ENCODE measurements at places on chromosomes 4 and X.

- no peak for DNase-seq
These were observed 25.7 kb downstream of the CCKAR start for GRCh38 chr4:26464420-26465095.

GRCh38 chr4:113760795-113761619, 531 bp downstream of the CAMK2D start:
- peak; percentile 44 for DNase-seq

- DNase-seq: no peak
These were observed 257.1 kb downstream of the BANK1 start for GRCh38 chr4:102047616-102048015.

- no peak for DNase-seq
These were observed 142.6 kb downstream of the EGF start for GRCh38 chr4:110055158-110055768.

DNA sequence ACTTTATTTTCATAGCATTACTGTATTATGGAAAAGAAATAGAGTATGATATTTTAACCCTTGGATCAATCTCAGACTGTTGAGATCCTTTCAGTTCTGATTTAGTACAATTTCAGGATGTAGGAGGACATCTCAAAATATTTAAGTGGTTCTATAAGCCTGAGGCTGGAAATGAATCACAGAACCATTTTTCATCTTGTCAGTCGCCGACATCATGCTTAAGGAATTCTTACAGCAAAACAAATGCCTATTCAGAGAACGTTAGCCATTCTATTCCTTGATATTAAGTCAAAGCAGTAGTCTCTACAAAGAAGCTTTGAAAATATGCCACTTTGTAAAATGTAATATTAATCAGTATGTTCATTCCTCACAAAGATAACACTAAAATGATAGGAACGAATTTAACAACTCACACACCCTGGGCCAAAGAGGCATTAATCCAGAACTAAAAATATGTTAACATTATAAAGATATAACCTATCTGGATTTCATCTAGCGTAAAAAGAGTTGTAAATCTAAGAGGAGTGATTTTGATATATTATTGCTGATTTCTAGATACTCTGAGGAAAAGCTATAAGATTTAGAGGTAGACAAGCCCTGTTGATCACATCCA, 152.0 kb downstream of the GASK1B start:
- DNase-seq: no peak

GRCh38 chr4:168722391-168722790, 225.5 kb downstream of the PALLD start:
- DNase-seq: no peak

- DNase-seq: no peak
These were observed 98.5 kb upstream of the CTSO start for GRCh38 chr4:156052116-156052515.

- no peak for DNase-seq
These were observed 39.8 kb upstream of the VCX3A start for GRCh38 chrX:6574762-6575161.

GRCh38 chr4:176437756-176438155, 118.0 kb downstream of the SPCS3 start:
- no peak for DNase-seq

DNA sequence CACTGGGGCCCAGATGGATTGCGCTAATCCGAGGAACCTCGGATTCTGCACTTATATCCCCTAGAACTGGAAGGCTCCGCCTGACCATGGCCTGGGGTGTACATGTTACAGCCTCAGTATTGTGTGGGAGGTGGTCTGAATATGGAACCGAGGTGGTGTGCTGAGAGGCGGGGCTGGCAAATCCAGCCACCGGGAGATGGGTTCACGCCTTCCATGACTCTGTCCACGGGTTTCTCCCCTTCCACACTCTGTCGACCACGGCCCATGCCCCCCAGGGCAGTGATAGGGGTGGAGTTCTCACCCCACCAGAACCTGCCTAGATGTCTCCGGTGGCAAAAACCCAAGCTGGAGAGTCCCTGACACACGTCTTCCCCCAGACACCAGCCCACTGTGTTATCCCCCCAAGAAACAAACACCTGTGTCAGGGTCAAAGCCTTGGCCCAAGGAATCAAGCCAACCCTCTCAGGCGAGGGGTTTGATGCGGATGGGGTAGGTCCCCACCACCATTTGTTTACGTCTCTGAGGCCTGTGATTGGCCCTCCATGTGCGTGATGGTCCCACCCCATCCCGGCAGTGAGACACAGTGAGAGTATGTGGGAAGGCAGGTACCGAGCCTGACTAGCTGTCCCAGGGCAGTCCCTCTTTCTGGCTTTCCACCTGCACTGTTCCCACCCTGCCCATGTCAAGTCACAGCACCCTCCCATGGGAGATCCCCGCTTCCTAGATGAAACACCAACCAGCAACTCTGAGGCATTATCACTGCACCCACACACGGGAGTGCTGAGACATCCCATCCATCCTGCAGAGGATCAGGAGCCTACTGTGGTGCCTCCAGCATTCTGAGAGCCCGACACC, 6.6 kb upstream of the LOC101059915 start:
- no peak for DNase-seq

DNA sequence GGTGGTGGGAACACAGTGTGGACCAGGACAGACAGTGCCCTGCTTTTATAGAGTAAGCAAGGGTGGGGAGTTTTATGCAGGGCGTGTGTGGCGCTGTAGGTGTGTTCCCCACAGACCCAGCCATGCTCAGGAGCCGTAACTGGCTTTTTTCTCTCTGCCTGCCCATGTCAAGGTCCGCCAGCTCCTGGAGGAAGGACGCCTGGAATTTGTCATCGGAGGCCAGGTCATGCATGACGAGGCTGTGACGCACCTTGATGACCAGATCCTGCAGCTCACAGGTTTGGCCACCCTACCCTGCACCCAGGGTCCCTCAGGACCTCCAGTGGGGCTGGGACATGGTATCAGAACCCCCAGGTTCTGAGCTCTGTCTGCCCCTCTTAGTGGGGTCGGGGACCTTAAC, 3.2 kb downstream of the MAN2B2 start:
- DNase-seq: no peak

GRCh38 chrX:138859421-138859820, 147.9 kb upstream of the FGF13 start:
- no peak for DNase-seq

- no peak for DNase-seq
These were observed 24.2 kb downstream of the PNMA6F start for GRCh38 chrX:153297376-153297775.

- DNase-seq: no peak
These were observed 21.5 kb downstream of the FAM47E start for GRCh38 chr4:76272999-76273398.

- DNase-seq: no peak
These were observed 171.4 kb downstream of the ASB9 start for GRCh38 chrX:15098505-15098904.

DNA sequence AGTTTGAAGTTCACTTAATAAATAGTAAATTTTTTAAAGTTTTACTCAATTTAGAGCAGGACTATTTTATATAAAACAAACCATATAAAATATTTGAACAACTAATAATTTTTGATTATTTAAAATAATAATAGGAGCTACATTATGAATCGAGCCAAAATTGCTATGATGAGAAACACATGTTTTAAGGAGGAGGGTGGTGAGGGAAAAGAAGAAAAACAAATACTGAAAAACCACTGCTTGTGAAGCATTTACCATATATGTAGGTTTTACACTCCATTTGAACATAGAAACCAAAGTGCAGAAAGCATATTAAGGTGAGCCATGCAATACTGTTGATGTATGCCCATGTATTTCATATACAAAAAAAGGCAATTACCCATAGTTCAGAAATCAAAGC, 448.9 kb downstream of the FSTL5 start:
- DNase-seq: no peak

DNA sequence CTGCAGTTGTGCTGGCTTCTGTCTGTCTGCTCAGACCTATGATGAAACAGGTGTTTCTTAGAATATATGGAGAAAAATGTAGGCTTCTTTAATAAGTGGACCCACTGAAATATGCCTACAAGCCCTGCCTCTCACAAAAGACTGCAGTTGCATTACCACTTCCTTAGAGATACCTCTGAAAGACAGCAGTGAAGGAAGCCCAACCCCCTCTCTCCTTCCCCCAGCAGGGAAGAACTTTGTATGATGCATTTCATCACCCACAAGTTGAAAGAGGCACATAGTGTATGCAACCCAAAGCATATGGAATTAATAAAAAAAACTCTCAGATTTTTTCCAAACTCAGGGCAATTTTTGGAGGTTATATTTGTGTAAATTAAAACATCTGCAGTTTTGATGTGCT, 916.7 kb downstream of the TECRL start:
- no peak for DNase-seq

DNA sequence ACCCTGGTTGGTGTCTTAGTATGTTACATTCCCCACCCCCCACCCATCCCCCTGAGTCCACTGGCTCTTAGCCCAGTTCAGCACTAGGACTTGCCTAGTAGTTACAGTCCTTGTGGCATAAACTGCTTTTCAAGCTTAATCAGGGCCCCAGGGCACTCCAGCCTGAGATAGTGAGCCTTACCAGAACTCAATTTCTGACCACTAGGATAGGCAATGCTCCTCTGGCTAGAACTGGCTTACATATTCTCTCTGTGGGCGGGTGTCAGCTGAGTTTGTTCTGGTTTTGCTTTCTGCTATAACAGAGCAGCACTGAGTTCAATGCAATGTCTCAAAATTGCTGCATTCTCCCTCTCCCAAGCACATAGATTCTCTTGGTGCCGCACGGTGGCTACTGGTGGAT, 391.4 kb upstream of the DIPK2B start:
- DNase-seq: no peak

DNA sequence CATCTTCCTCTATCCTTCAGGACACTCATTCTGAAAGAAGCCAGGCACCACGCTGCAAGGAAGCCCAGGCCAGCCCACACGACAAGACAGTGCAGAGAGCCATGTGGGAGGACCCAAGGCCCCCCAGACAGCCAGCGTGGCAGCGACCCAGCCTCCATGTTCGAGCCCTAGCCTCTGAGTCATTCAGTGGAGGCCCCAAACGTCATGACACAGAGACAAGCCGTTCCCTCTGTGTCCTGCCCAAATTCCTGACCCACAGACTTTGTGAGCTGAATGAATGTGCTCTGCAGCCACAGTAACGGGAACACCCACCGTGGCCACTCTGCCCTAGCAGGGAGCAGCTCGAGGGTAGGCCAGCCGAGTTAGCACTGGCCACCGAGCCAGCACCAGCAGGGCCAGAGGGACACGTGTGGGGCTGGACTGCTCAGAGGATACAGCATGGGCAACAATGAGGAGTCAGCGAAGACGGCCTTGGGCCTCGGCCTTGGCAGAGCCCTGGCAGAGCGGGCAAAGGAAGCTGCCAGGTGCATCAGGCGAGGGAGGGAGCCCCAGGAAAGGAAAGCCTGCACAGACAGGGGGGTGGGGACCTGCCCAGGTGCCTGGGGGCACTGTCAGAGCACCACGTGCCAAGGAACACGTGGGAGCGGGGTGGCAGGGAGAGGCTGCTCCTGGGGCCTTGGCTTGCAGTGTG, 8.6 kb downstream of the BLOC1S4 start:
- no peak for DNase-seq

- DNase-seq: no peak
These were observed 13.1 kb downstream of the RBM10 start for GRCh38 chrX:47158131-47158530.

DNA sequence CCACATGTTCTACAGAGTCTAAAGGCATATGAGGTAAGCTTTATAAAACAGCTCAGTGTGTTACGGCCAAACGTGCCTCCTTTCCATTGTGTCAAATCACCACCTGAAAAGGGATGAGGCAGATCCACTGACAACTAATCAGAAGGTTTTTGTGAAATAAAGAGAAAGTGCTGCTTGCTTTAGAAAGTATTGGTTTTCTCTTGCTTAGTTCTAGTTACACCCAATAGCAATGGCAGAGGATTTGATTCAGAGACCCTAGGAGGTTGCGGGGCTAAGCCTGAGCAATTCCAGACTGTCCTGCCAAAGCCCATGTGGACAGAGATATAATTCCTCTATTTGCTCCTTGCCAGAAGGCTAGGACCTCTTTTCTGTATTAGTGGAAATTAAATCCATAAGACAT, 125.5 kb downstream of the SPRY1 start:
- no peak for DNase-seq

DNA sequence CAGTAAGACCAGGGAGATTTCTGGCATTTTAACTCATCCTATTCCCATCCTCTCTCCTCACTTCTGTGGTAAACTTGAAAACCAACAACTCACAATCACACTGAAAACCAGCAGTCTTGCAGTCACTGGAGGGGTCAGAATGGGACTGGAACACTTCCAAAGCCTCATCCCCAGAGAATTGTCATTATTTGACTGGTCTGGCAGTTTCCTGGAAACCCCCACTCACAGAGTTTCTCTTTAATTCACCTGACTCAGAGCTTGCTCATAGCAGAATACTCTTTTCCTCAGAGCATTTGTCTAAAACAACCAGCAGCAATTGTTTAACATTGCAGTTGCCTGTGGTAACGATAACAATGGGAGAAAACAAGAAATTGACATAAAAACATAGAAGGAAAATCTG, 7.3 kb upstream of the RAB9B start:
- no peak for DNase-seq

DNA sequence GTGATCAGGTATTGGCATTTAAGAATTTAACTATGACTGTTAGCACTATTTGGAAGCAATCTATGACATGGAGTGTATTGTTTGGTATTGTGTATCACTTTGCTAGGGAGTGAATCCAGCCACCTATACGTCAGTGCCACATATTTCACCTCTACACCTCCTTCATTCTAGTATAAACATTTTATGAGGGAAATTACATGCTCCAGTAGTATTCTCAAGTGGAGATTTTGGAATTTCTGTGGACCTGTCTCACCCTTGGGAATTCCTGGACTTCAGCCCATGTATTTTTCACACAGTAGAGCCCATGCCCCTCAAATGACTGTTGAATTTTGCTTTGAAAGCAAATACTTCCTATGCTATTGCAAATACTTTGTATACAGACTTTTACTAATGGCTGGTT, 11.3 kb downstream of the BST1 start:
- DNase-seq: no peak

GRCh38 chrX:14690553-14690952, 161.2 kb downstream of the GLRA2 start:
- DNase-seq: no peak

GRCh38 chr4:97868097-97868496, 275.2 kb downstream of the STPG2 start:
- DNase-seq: no peak

DNA sequence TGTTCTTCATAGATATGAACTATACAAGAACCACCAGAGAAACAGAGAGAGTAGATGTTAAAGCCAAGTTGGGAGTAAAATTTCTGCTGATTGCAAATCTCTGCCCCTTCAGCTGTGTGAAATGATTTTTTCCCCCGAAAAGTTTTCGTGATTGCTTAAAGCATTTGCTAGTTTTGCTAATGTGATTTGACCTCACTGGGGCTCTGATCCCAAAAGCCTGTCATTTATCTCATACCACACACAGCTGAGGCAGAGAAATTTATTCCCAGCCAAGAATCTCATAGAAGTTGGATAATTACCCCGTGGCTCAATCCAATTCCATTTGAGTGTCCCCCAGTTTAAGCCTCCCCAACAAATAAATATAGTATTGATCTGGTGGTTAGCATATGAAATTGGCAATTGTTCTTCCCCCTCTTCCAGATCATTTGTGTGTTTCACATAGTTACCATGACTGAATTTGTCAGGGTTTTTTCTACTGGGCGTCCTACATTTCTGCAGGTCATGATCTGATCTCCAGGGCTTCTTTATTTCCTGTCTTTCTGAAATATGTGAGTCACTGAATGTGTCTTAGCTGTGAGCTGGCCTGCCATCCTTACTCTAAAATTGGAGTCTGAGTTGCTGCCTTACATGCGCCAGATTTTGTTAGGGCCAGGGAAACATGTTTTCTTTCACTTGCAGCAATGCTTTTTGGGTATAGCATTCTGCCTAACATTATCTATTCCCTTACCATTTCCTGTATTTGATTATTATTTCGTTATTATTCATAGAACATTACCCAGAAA, 167.5 kb upstream of the FRMPD4 start:
- DNase-seq: no peak

GRCh38 chr4:86043755-86044592, 315.9 kb downstream of the MAPK10 start:
- peak; percentile 19 for DNase-seq

Data from CD4-positive, alpha-beta T cell treated with Interleukin-12 subunit alpha and Interleukin-12 subunit beta, for 1 hour (primary cell).